ENCODE measurements at places on chromosomes 5 and 9.

DNA sequence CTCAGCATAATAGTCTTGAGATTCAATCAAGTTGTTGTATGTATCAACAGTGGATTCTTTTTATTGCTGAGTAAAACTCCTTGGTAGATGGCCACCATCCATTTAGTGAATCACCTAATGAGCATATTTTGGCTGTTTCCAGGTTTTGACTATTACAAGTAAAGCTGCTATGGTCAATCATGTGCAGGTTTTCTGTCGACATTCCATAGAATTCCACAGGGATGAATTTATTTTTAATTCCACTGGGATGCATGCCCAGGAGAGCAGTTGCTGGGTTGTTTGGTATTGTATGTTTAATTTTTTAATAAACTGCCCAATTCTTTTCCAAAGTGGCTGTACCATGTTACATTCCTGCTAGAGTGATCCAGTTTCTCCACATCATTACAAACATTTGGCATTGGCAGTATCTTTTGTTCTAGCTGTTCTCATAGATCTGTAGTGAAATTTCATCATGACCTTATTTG lies 10.5 kb upstream of the S1PR3 start:
- DNase-seq = no peak

DNA sequence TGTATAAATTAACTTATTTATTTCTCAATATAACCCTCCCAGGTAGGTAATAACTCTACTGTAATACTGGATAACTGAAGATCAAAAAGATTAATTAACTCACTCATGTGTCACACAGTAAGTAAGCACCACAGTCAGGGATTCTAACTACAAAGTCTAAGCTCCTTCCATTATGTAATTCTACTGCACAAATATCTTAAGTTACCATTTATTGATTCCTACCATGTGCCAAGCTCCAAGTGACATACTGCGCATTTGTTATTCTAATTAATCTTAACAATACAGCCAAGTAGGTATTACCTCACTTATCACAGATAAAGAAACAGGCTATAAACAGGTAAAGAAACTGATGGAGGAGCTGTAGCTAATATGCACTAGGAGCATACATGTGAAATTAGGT lies 58.3 kb downstream of the RANBP6 start:
- no peak for DNase-seq

- no peak for DNase-seq
These were observed 77.8 kb downstream of the TENT4A start for GRCh38 chr5:6791031-6791430.

GRCh38 chr5:173010547-173011464 lies 27.2 kb downstream of the ATP6V0E1 start:
- DNase-seq = no peak

DNA sequence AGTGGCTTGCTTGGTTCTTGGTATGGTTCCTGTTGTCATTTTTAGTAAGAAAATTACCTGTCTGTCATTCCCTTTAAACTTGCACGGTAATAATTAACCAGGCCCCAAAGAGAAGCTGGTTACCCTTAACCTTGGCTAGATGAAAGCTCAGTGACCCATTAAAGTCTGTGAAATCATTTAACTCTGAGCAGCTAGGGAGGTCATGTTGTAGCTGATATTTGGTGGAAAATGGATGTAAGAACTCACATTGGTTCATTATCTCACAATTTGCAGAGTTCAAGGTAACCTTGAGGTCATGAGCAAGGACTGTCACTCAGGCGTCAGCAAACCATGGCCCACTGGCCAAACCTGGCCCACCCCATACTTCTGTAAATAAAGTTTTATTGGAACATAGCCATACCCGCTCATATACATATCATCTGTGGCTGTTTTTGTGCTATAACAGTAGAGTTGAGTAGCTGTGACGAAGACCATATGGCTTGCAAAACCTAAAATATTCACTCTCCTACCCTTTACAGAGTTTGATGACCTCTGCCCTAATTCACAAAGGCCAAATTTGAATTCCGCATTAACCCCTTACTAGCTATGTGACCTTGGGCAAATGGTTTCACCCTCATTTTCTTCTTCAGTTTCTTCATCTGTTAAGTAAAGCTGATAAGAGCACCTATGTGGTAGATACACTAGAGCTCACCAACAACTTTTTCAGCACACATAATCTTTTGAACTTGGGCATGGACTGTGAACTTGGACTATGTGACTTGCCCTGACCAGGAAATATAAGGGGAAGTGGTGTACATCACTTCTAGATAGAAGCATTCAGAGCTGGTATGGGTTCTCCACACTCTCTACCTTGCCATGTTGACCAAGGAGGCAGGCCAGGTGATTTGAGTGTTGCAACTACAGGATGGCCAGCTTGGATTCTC lies 61.5 kb upstream of the CPEB4 start:
- DNase-seq = no peak

- no peak for DNase-seq
These were observed 9.4 kb upstream of the ANXA6 start for GRCh38 chr5:151167022-151167421.

- no peak for DNase-seq
These were observed 242.3 kb downstream of the EBF1 start for GRCh38 chr5:158857371-158857770.

DNA sequence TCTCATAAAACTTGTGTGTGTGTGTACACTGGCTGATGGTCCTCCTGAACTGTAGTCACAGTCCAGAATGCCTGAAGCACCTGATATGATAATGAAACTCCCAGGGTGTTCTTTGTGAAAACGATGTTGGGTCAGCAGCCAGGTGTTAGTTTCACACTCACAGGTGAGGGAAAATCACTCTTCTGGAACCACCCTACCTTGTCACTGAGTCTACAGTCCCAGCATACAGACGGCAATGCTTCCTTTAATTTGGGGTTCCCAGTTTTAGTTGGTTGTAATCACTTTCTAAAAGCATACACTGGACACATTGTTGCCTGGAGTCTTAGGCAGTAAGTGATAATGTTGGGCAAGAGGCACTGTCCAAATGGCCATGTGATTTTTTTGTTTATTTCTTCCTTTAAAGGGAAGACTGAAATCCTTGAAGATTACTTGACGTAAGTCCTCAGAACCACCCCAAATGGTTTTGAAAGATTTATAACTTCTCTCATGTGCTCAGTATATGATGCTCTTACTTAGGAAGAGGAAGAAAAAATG lies 18.2 kb upstream of the MGAT1 start:
- no peak for DNase-seq

GRCh38 chr5:152437866-152438265 lies 32.8 kb upstream of the NMUR2 start:
- DNase-seq = no peak

- no peak for DNase-seq
These were observed 164.7 kb downstream of the ADAMTSL1 start for GRCh38 chr9:18638371-18639249.

DNA sequence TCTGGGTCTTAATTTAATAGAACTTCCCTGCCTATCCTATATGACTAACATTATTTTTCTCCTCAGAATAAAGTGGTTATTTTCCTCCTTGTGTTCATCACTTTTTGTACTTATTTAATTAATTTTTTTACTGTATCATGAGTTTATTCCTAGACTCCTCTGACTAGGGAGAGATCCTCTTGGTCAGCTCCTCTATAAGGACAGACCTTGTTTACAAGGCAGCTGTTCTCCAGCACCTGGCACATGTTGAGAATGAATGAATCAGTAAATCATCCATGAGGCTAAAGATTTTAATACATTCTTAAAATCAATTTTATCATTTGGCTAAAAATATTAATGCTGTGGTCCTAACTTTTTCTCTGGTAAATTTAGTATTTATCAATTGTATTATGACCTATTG lies 139.8 kb downstream of the NUDT12 start:
- no peak for DNase-seq

DNA sequence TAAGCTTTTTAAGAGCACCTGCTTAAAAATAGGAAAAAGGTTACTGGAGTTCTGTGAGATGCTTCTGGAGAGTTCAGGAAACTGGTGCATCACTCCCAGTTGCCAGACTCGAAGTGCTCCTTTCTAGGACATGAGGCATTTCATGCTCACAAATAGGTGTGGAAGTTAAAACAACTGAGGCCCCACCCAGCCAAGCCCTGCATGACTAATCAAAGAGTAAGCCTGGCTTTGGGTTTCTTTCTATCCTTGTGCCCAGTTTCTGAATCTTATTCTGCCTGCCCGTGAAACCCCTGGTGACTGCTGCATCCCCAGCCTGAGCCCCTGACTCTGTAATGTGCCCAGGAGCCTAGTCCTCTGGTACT lies 7.7 kb downstream of the SPINK9 start:
- DNase-seq = no peak

DNA sequence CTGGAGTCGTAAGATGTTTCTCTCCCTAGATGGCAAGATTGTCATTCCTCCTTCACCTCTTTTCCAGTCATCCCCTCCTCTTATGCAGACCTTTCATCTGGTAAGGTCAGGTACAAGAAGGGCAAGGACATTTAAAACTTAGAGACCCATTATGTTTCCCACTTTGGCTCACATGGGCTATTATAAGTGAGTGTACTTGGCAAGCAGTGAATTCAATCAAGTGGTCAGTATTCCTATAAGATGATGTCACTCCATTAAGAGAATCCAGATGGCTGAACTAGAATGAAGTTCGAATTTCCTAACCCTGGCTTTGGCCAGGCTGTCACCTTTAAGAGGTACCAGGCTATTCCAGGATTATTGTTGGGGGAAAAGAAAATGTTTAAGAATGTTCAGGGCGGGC lies 32.2 kb downstream of the ZNF131 start:
- DNase-seq = no peak

DNA sequence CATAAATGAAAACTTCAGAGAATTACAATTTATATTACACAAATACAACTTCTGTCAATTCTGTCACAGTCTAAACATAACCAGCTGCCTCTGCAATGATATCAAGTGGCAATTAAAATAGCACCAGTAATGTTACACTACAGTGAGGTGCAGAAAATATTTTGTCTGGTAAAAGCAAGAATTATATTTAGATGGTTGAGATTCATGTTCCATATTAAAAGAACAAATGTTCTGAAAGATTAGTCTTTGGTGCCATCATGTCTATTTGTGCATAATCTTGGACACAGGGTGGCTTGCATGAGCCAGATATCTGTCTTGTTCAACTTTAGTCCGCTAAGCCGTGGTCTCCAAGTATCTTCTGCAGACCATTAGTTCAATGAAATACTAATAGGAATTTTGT lies 29.0 kb upstream of the PRR16 start:
- DNase-seq = no peak

GRCh38 chr9:21919377-21920362 lies 74.5 kb downstream of the CDKN2A start:
- DNase-seq = peak; percentile 66

DNA sequence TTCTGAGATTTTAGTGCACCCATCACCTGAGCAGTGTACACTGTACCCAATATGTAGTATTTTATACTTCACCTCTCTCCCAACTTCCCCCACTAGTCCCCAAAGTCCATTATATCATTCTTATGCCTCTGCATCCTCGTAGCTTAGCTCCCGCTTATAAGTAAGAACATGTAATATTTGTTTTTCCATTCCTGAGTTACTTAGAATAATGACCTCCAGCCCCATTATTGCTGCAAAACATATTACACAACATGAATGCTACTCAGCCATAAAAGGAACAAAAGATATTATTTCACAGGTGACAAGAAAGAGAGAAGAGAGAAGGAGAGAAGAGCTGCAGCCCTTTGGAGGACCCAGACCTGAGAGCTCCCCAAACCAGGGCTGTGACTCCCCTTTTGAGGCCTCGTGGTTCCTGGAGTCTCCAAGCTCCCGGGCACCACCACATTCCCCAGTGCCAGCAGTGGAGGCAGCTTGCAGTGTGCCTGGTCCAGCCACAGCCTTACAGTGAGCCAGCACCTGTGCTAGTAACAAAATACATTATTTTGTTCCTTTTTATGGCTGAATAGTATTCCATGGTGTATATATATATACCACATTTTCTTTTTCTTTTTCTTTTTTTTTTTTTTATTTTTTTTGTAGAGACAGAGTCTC lies 194.5 kb upstream of the DAB2 start:
- no peak for DNase-seq

- DNase-seq = no peak
These were observed 139.9 kb upstream of the ACOT12 start for GRCh38 chr5:81533629-81534405.

GRCh38 chr5:25345240-25345771 lies 700.5 kb upstream of the CDH10 start:
- DNase-seq = no peak

DNA sequence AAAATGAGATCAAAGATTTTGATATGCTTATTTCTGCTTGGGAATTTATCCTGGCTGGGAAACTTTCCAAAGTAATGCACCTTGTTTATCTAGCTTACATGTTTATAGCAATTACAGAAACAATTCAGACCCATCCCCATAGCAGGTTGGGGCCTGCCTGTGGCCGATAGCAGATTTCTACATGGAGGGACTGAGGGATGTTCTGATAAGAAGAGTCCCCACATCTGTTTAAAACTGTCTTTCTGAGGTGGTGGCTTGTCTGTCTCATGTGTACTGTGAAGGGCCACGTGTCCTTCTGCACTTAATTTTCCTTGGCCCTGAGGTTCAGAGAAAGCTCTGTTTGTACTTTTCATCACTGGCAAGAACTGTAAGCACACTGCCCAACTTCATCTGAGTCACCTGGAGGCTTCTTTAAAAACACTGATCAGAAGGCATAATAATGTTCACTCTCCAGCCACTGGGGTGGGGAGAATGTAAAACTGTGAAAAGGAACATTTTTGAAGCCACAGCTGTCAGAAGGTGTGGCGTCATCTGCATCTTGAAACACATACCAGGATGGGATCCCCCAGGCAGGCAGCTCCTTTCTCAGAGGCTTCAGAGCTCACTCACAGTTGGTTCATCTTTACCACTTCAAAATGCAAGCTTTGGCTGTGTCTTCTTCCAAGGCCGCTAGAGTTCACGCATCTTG lies 80.3 kb downstream of the MAP1B start:
- DNase-seq = no peak

- no peak for DNase-seq
These were observed 69.5 kb downstream of the GTF3C4 start for GRCh38 chr9:132739710-132740310.

- DNase-seq = peak; percentile 61
These were observed 203.9 kb downstream of the FRMD3 start for GRCh38 chr9:83334320-83334719.

DNA sequence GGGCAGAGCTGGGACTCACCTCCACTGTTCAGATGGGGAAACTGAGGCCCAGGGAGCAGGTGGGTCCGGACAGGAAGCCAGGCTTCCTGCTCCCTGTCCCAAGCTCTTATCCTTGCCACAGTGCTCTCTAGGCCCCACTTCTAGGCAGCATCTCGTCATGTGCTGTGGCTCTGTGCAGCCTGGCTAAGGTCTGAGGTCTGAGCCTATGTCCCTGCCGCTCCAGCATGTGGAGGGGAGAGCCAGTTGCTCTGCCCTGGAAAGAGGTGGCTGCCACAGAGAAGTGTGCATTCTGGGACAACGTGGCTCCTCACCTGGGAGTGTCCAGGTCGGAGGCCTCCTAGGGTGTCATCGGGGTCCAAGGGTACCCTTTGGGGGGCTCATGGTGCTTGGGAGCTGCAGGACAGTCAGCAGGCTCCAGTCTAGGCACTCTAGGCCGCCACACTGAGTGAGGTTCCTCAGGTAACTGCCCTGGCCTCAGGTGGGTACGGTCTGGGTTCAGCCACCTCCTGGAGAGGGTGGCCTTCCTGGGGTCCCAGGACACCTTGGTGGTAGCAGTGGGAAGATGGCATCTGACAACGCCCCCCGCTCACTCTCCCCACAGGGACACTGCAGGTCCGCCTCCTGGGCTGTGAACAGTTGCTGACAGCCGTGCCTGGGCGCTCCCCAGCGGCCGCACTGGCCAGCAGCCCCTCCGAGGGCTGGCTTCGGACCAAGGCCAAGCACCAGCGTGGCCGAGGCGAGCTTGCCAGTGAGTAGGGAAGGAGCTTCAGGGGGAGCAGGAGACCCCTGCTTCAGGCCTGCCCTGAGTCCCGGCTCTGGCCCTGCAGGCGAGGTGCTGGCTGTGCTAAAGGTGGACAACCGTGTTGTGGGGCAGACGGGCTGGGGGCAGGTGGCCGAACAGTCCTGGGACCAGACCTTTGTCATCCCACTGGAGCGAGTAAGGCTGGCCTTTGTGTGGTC lies 10.4 kb downstream of the PKN3 start:
- no peak for DNase-seq

All from CD4-positive, alpha-beta T cell treated with Interleukin-21 for 1 hour (primary cell).